ENCODE measurements at places on chromosomes 5 and 9.

GRCh38 chr5:130323804-130324454 is 419.7 kb downstream of the CHSY3 start:
- no peak for DNase-seq

DNA sequence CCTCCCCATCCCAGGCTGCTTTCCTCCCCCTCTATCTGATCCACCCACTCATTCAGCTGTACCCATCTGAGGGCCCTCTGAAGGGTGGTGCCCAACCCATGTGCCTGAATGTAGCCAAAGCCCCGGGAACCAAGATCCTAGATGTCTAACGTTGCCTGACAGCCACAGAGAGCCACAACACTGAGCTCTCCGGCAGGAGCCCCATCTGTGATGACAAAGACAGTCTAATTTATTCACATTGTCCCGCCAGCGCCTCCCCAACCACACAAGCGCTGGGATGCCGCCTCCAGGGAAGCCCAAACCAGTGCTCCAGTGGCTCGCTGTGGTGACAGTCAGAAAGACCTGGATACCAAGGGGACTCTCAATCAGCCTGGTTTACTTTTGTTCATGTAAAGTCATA is 8.4 kb downstream of the IGFBPL1 start:
- DNase-seq: no peak

DNA sequence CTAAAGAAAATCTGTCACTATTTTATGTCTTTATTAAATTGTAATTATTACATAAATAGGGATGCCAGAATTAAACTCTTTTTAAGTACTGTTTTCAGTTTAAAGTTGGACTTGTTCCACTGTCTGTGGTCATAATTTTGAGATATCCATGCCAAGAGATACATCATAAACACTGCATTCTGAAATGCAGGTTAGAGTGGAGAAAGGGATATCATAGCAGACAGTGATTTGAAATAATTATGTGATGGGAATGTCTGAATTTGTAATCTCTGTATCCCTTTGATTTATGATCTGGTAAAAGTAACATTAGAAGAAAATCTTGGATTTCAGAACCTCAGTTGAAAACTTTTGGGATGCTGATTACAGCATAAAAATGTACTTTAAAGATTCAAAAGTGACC is 222.1 kb downstream of the GOLPH3 start:
- DNase-seq: no peak

- no peak for DNase-seq
Measured at GRCh38 chr5:120293796-120294195, 170.3 kb upstream of the PRR16 start.

DNA sequence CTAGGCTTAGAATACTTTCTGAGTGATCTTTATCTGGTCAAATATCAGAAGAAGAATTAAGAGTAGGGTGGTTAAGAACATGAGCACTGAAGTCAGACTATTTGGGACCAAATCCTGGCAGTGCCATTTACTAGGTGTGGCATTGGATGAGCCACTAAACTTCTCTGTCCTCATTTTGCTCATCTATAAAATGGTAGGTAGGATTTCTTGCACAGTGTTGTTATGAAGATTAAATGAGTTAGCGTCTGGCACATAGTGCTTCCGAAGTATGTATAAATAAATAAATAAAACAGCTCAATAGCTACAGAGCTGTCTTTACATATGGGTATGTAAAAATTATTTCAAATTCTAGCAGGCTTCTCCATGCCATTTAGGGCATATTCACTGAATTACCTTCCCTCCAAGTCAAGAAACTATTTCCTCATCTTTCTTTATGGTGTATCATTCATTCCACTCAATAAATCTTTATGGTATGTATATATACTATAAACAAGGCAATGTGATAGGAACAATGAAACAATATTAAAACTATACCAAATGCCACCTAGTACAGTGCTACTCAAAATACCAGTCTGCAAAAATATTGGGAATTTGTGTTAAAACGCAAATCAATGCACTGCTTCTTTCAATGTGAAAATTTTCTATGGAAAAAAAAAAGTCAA is 9.8 kb upstream of the PGGT1B start:
- no peak for DNase-seq

- no peak for DNase-seq
Measured at GRCh38 chr5:72746736-72747135, 69.7 kb upstream of the TNPO1 start.

DNA sequence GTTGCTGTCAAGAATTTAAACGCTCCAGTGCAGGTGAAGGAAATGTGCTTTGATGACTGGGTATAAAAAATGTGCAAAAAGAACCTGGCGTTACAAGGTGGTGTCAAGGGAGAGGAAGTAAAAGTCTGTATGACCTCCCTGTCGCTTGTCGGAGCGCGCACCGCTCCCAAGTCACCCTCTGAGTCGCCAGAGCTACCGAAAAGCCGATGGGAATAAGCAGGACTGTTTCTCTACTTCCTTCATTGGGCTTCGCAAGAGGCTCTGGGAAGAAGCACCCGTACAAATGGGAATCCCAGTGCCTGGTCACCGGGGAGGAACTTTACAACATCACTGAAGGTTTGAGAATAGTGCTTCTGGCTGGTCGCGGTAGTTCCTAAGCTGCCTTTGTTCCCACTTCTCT is 1.3 kb upstream of the DMRT2 start:
- DNase-seq: no peak

DNA sequence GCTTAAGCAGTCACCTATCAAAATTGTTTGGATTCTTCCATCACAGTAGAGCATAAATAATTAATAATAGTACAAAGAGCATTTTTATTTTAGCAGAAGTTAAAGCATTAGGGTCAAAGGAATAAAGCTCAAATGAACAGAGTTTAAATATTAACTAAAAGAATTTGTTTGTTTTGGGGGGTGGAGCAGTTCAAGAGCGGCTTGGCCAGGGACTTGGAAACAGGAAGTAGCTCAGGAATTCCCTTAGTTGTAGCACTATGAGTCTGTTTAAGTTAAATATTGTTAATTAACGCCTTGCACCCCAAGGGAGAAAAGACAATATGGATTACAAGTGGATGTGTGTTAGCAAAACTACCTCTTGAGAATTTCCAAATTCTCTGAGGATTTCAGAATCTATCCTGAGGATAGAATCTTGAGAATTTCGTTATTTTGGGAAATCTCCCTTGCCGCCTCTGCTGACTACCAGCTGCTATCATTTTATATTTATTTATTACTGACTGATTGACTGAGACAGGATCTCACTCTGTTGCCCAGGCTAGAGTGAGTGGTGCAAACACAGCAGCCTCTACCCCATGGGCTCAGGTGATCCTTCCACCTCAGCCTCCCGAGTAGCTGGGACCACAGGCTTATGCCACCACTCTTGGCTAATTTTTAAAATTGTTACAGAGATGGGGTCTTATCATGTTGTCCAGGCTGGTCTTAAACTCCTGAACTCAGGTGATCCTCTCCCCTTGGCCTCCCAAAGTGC is 96.7 kb upstream of the CHD1 start:
- DNase-seq: no peak

DNA sequence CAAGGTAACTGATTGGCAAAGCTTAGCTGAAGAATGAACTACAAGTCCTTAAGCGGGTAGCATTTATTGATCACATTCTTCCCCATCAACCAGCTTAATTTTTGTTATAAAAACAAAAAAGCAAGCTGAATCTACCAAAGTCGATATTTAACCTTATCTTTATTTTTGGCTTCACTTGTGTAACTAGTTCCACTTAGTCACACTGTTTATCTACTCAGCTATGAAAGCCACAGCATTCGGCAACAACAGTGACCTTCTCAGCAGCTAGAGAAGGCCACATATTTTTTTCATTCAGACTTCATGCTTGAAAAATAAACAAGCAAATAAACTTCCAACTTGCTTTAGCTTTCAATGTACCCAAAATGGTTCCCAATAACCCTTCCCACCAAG is 69.4 kb downstream of the KLHL3 start:
- DNase-seq: no peak

DNA sequence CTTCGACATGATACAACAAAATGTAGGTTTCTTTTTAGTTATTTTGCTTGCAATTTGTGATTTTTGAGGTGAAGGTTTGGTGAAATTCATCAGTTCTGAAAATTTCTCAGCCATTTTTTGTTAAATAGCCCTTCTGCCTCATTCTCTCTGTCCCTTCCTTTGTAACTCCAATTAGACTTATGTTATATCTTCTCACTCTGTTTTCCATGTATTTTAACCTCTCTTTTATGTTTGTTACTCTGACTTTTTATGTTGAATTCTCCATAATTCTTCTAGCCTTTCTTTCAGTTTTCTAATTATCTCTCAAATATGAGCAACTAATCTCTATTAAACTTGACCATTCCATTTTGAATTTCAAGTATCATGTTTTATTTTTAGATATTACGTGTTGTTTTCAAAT is 172.2 kb upstream of the VCAN start:
- no peak for DNase-seq

DNA sequence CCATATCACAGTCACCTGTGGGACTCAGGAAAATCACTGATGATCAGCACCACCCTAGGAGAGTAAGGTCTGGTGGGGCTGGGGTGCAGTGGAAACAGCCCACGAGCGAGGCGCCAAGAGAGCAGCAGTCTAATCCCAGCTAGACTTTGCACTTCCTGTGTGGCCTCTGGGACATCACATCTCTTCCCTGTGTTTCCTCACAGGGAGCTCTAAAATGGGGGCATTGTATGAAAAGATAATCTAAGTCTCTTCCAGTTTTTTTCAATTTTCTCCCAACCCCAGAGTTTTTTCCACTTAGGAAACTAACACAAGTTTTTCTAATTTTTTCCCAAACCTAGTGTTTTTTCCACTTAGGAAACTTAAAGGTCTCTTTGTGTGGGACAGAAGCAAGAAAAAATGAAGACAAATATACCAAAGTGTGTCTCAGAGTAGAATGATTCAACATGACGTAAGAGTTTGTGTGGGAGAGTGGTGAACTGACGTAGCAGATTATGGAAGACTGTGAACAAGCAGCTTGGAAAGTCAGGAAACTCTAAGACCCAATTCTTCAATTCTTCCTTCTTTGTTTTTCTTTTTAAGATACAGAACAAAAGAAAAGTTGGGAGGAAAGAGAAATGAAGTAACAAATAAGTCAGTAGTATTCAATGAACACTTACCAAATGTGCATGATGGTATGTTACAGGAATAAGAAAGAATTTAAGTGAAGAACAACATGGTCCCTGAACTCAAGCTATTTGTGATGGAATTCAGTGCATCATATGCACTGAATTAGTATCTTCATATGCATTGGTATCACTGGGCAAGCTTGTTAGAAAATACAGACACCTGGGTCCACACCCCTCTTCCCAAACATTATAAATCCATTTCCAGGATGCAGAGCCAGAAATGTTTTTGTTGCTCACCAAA is 51.3 kb downstream of the LHFPL2 start:
- DNase-seq: no peak

- no peak for DNase-seq
Measured at GRCh38 chr9:85142968-85143367, 473.4 kb downstream of the NTRK2 start.

DNA sequence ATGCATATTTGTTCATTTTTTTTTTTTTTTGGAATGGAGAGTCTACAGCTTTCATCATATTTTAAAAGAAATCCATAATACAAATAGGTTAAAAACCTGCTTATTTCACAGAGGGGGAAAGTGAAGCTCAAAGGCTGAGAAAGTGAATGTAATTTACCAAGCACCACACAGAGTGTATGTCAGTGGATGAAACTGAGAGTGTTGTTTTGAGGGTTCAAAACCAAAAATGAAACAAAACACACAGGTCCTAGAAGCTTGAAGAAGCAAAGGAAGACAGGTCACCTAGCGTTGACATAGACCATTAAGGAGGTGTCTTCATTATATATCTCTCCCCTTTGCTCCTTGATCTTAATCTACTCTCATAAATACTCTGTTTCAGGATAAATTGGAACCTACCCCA is 7.5 kb downstream of the NMUR2 start:
- no peak for DNase-seq

- no peak for DNase-seq
Measured at GRCh38 chr5:174329738-174330137, 284.2 kb downstream of the NSG2 start.

DNA sequence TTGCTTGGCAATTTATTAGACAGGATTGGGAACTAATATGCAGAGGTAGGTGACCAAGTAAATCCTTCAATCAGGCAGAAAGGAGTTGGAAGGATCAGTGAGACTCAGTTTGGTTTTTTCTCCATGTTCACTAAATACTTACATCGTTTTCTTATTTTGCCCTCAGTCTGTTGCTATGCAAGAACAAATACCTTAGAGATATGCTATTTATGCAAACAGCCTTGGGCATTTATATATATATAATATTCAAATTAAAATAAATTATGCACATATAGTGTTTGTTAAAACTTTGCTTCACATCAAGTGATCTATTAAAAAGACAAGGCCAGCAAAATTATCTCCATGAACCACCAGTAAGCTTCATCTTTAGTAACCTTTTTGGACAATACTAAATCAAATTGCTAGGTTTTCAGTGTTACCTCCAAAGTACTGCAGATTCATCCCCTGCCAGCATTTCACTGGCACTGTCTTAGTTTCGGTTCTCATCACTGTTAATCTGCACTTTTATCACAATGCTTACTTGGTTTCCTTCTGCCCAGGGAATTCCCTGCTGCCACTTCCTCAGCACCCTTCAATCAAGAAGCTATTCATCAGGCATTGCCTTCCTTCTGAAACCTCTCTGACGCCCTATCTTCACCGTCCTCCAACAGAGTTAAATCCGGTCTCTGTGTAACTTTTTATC is 26.0 kb upstream of the LIFR start:
- no peak for DNase-seq

DNA sequence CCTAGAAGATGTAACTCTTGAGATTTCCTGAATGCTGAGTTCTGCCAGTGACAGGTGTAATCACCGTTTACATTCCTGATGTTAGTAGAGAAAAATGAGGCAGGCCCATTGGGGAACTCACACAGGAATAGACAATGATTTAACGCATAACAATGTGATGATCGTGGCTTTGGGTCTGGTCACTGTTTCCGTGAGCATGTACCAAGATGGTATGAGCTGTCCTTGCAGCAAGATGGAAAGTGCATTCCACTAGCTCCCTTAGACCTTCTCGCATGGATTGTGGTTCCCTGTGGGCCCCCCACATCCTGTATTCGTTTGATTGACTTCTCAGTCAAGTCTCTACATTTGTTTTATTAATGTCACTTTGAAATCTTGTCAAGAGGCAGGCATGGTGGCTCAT is 124.0 kb upstream of the DAP start:
- DNase-seq: no peak

- no peak for DNase-seq
Measured at GRCh38 chr5:77947041-77947428, 170.9 kb upstream of the TBCA start.

GRCh38 chr9:109010746-109011145 is 2.6 kb downstream of the CTNNAL1 start:
- no peak for DNase-seq

GRCh38 chr5:56638061-56638621 is 177.2 kb upstream of the MAP3K1 start:
- DNase-seq: no peak

DNA sequence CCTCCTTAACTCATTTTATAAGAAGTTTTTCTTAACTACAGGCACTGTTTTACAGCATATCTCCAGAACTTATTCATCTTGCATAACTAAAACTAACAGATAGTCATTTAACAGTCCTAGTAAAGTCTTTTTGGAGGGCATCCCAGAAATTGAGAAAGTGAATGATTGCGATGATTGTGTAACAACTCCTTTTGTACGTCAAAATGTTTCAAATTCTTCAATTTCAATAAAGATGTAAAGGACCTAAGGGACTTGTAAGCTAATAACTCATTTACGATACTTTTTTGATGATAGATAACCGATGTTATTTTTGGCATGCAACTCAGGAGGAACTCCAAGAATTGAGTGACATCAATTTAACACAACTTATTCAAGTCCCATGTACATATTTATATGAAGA is 42.7 kb downstream of the SVEP1 start:
- no peak for DNase-seq
